ENCODE measurements at places on chromosomes 2 and 18.
A peak's percentile ranks its signal among the peaks of the same experiment; 100 is the strongest.

- DNase-seq = no peak
These were observed 70.0 kb upstream of the ATIC start for GRCh38 chr2:215241791-215242305.

- DNase-seq = no peak
These were observed 34.7 kb upstream of the MAP2 start for GRCh38 chr2:209389171-209389618.

GRCh38 chr2:173090276-173090877 lies 14.7 kb downstream of the MAP3K20 start:
- no peak for DNase-seq

DNA sequence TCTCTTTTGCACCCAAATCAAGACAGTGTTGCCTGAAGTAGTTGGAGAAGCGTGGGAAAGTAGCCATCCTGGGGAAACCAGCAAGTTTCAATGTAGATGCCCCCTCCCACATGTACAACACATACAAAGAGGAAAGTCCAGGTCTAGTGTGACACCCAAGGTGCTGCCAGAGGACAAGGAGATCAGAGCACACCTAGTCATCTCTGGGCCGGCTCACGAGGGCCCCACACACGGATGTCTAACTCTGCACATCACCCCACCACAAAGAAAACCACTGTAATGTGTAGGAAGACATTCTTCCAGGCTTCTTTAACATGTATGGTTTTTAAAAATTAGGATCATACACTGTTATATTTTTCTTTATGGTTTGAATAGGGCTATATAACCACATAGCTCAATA lies 21.6 kb downstream of the PARD6G start:
- DNase-seq = no peak

- no peak for DNase-seq
These were observed 35.4 kb downstream of the SLC8A1 start for GRCh38 chr2:40416486-40416885.

DNA sequence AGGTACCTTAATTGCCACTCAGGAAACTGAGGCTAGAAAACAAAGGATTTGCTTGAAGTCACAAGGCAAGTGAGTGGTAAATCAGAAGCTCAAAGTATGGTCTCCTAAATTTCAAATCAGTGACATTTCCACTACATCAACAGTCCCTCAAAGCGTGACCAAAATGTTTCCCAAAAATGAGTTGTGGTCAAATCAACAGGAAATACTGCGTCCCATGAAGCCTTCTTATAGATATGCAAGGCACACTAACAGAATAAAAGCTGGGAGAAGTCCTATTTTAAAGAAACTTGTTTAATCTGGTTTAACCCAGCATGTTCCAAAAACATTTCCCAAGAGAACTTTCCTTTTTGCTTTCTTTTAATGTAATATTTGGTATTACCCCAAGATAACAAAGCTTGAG lies 249.4 kb downstream of the EXOC6B start:
- no peak for DNase-seq

- DNase-seq = no peak
These were observed 1.3 kb downstream of the PGAP1 start for GRCh38 chr2:196925051-196925767.

DNA sequence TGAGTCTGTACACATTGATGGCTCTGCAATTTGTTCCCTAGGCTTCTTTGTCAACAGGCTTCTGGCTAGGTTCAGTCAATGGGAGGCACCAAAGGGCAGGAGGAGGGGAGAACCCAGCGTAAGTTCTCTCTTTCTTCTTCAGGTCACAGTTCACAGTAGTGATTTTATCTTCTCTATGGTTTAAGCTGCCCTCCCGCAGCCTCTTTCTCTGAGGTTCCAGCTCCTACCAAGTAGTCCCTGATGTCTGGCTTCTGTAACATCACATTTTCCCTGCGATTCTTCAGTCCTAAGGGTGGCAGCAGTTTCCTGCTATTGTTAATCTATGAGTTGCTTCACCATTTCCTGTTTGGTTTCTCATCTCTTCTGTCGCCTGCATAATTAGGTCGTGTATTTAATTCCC lies 107.4 kb downstream of the CPO start:
- DNase-seq = peak; percentile 30

GRCh38 chr18:56067214-56067894 lies 479.4 kb upstream of the TCF4 start:
- DNase-seq = no peak

DNA sequence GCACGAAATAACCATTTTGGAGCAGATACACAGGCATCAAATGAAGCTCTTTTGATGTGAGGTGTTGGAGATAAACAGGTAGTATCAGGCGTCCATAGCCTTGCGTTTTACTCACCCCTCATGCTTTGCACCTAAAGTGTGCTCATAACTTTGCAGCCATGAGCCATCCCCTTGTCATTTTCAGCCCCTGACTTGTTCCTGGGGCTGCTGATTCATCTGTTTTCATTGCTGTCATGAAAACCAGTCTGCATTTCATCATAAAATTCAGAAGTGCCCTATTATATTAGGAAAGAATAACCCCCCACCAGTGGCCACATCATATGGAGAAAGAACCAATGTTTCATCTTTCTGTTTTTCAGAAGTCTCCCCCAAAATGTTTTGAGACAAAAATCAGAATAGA lies 329.7 kb upstream of the NRP2 start:
- no peak for DNase-seq

DNA sequence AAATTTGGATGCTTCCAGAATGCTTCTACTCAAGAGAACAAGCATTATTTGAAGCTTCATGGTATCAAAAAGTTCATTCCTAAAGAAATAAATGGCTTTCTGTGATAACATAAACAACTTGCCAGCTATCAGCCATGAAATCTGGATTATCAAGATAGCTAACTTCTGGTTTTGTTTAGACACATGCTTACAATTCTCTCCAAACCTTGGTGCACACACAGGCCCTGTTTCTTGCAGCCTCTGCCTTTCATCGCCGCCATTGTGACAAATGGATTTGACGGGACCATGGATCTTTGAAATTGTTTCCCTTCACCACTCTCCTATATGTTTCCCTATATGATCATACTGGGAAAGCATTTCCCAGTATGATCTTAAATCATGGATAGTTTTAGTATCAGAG lies 47.9 kb upstream of the CABLES1 start:
- DNase-seq = no peak

GRCh38 chr2:215717501-215718381 lies 281.9 kb upstream of the FN1 start:
- DNase-seq = no peak

GRCh38 chr2:75553935-75554531 lies 6.7 kb downstream of the EVA1A start:
- no peak for DNase-seq

DNA sequence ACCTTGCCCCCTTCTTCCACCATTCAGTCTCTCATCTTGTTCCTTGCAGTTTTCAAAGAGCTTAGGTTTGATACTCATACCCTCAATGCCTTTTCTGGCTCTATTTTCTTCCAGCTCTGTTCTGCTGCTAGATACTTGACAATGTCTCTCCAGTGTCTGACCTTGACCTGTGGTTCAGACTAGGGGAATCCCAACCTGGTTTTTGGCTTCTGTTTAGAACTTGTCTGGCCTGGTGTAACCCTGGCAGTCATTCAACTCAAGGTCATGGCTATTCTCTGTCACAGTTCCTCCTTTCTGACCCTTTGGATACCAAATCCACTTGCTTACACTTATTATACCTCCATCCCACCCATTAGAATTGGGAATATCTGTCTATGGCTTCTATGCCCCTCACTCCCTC lies 31.8 kb upstream of the IMP4 start:
- DNase-seq = no peak

DNA sequence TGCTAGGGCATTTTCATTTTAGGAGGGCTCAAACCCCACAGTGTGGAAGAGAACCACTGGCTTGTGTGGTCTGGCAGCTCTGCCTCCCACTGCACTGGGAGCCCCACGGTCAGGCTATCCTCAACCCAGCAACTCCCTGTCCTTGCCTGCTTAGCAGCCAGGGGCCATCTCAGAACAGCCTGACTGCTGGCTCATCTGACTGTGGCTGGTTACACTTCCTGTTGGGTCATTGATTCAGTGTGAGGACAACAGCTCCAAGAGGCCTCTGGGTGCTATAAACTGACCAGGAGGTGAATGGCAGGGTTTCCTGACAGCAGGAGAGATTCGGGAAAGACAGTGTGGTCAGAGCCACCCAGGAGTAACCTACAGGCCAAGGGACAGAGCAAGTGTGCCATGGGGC lies 40.1 kb downstream of the AMER3 start:
- no peak for DNase-seq

GRCh38 chr2:19739256-19739655 lies 162.5 kb downstream of the TTC32 start:
- DNase-seq = no peak

DNA sequence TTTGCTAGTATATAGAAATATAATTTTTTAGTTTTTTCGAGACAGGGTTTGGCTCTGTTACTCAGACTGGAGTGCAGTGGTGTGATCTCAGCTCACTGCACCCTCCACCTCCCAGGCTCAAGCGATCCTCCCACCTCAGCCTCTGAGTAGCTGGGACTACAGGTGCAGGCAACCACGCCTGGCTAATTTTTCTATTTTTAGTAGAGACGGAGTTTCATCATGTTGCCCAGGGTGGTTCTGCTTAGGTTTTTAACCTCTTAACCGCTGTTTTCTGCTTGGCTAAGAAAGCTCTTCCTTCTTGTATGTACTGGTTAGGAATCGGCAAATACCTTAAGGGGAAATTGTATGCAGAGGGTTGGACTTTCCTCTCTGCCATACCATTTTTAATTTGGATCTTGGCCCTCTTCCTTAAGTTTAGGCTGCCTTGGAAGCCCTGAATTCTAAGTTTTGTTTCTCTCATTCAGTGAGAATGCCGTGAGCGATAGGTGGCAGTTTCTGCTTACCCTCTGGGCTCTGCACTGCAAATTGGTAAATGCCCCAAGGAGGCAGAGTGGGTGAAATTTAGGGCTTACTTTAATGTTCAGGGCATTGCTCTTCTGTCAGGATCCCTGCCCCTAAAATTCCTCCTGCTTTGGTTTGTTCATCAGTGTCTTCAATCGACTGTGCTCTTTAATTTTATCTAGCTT lies 32.3 kb downstream of the EML6 start:
- peak; percentile 15 for DNase-seq

- DNase-seq = no peak
These were observed 19.7 kb downstream of the LPIN2 start for GRCh38 chr18:2992995-2993877.

GRCh38 chr2:9375857-9376428 lies 47.4 kb downstream of the ITGB1BP1 start:
- DNase-seq = no peak

DNA sequence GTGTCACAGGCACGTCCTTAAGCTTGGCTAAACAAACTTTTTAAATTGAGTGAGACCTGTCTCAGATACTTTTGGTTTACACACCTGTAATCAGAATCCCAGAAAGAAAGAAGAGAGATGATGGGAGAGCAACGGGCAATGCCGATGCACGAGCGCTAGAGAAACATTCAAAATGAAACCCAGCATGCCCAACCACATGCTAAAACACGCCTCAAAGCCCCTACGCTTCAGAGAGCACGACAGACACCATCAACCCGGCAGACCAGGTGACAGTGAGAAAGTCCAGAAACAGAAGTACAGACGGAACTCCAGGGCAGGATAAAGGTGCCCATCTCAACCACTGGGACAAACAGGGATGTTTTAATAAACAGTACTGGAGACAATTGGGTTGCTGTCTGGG lies 85.5 kb downstream of the HDAC4 start:
- DNase-seq = no peak
